ENCODE measurements at places on chromosomes 6 and 20.

DNA sequence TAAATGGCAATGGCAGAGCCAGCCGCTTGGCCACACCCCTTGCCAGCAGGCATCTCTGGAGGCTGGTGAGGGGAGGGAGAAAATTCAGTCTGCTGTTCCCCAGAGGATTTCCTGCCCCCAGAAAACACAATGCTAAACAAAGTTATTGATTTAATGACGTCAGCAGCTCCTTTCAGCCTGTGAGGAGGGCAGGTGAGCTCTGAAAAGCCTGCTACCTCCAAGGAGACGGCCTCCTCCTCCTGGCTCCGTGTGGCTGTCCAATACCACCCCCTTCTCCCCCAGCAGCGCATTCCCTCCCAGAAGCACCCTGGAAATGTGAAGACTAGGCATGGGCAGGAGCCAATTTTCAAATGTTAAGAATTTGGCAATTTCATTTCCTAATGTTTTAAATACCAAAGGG, 393.1 kb downstream of the ZFAND3 start:
- no peak for DNase-seq

DNA sequence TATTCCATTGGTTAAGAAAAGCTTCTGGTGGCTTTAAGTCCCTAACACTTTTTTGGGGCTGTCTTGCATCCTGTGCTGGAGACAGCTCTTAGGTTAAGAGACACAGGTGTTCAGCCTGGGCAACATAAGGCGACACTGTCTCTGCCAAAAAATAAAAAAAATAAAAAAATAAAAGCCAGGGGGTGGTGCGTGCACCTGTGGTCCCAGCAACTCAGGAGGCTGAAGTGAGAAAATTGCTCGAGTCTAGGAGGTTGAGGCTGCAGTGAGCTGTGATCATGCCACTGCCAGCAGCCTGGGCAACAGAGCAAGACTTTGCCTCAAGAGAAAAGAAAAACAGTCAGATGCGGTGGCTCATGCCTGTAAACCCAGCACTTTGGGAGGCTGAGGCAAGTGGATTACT, 55.6 kb upstream of the ZMYND8 start:
- no peak for DNase-seq

- DNase-seq = no peak
These were observed 34.6 kb upstream of the PXDC1 start for GRCh38 chr6:3786141-3786540.

DNA sequence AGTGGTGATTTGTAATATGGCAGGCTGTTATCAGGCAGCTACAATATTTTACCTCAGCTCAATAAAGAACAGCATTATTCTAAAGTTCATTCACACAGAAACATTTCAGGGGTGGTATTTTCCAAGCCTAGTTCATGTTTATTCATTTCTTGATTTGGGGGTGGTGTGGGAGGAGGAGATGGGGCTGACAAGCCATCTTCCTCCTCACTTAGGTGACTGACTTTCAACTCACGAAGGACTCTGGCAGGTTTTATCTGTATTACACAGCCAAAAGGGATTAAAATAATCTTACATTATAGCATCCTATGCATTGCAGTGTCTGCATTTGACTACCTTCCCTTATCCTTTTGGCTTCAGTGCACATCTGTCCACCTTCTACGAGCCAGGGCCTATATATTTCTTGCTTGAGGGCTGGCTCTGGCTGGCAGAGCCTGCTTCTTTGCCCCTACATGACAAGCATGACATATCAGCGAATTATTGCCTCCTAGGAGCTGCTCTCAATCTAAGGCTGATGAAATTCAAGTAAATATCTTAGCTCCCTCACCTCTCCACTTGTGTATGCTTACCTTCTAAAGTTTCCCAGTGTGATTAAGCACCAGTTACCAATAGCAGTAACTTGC, 20.0 kb downstream of the KHDRBS2 start:
- DNase-seq = no peak

DNA sequence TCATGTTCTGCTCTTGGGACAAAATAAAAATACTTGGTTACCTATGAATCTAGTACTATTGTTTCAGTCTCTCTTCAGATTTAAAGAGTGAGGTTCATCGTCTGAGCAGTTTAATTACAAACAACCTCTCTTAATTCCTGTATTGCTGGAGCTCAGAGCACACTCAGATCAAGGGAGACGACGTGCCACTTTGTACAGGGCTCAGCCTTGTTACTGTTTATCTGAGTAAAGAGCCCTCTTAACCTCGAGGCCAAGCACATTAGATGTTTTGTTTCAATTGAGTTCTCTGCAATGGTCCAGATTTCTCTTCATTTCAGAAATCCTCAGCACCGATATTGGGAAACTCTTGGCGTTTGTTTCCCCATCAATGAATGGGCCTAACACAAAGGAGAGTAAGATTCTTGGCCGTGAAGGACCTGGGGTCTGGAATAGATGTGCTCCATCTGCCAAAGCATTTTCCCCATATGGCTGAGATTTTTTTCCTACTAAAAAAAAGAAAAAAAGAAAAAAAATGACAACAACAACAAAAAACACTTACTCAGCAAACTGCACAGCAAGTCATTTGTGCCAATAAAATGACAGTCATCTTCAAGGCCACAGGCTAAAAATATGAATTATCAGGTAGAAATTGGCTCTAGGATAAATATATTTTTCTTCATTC, 82.6 kb upstream of the CCN6 start:
- no peak for DNase-seq

- DNase-seq = no peak
These were observed 493.3 kb upstream of the MARCKS start for GRCh38 chr6:113363866-113364265.

DNA sequence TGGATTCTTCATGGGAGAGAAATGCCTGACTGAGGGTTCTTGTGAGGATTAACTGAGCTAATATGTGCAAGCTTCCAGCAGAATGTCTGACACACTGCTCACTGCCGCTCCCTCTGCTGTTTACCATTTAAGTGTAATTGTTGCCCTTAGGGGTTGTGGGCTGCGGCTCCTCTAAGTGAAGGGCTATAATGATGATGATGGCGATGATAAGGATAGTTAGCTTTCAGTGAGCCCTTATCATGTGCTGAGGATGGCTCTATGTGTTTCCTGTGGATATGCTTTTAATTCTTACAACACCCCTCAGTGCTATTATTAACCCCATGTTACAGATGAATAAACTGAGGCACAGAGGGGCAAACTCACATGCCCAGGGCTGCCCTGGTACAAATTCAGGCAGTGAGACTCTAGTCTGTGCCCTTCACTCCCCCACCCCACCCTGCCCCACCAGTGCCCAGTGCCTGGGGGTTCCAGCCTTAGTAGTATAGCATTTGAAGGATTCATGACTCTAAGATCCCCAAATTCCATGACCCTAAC, 33.4 kb downstream of the TGM2 start:
- DNase-seq = no peak

DNA sequence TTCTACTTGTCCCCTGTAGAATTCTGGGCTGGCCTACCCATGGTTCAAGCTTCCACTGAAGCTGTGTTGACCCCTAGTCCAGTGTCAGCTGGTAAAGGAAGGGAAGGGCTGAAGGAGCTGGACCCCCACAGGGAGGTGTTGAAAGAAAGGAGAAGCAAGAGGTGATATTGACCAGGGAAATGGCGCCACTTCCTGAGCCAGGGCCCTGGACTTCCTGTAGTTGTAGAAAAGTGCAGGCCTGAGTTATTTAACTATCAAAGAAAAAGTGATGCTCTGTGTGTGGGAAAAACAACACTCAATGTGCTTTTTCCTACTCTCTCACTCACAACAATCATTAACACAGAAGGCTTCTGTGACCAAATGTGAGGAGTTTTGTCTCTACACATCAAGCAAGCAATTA, 60.0 kb upstream of the IER3 start:
- no peak for DNase-seq

DNA sequence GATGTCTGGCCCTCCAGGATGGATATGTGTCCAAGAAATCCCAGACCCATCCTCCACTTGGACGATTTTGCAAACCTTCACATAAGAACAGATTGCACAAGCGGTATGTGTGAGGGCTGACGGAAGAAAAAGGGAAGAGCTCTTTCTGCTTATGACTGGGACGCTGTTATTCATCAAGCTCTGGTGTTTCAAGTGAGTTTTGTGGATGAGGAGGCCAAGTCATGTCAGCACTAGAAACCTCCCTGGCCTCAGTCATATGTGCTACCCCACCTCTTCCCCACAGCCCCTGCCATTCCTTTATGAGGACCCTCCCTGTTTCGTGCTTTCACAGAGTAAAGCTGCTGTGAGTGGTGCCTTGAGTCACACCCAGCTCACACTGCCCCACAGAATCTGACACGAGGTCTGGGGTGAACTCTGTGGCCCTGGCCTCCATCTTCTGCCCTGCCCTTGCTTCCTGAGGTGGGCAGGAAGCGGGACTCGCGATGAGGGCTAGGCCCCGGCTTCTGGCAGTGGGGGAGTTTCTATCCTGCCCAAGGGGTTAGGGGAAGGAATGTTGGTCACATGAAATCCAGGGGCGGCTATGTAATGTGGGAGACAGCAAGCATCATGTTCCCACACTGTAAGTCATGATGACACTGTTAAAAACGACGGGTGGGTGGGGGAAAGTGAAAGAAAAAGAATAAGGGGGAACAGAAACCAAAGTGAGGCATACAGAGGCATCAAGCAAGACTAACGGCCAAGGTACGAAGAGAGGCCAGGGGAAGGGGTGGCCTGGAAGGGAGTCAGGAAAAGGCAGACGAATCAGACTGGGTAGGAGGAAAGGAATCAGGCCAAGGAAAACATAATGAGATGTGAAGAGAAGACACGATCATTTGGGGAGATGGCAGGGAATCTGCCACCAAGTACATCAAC, 78.1 kb downstream of the PRDM1 start:
- DNase-seq = no peak

GRCh38 chr6:134739299-134740026, 210.4 kb downstream of the ALDH8A1 start:
- no peak for DNase-seq

GRCh38 chr6:122903266-122903915, 92.6 kb upstream of the CLVS2 start:
- DNase-seq = peak; percentile 15

DNA sequence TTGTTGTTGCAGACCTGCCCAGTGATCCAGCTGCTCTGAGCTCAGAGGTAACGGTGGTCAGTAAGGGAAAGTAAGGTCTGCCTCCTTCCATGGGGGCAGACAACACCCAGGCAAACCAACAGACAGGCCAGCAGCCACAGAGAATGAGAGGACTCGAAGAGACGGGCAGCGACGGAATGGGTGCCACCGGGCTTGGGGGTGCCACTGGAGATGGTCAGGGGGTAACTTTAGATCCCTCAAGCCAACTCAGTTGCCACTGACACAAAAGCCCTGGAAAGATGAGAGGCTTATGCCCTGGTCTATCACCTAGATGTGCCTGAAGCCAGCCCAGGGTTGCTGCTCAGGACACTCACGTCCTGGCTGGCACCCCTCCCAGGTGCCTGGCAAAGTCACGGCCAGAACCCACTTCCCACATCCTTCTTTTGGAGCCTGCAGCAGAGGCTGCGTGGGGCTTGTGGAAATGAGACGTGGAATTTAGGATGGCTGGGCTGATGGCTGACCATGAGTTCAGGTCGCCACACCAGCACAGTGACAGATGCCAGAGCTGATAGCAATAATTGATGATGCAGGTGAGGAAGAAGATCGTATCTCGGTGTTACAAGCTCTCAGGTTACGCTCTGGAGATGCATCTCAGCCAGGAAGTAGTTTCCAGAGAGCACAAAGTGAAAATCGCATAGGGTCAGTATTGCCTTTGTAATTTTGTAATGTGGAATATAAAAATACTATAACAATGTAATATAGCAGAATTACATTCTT, 209.1 kb downstream of the SYNDIG1 start:
- peak; percentile 2 for DNase-seq

DNA sequence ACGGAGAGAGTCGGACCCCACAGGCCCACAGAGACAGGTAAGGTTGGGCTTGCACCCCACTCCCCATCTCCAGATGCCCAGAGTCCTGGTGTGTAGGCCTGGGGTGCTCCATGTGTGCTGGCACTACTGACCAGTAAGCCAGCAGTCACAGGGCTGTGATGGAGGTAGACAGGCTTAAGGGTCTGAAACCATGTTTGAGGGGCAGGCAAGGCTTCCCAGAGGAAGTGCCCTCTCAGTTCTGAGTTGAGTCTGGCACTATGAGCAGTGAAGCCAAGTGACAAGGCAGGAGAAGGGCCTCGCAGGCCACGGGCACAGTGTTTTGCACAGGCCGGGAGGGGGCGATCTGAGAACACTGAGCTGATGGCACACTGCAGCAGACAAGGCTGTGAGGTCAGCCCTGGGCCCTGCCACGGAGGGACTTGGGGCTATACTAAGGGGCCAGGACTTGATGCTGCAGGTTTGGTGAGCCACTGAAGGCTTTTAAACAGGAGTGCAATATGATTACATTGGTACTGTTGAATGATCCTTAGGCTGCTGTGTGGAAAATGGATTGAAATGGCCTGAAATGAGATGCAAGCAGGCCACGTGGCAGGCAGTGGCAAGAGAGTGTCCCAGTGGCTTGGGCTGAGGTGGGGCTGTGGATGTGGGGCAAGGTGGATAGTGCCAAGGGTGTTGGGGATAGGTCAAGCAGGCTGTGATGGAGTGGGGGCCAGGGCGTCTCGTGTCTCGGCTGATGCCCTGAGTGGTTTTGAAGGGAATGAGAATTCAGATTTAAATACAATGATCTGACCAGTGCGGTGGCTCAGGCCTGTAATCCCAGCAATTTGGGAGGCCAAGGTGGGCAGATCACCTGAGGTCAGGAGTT, 20.3 kb downstream of the TTBK1 start:
- no peak for DNase-seq

DNA sequence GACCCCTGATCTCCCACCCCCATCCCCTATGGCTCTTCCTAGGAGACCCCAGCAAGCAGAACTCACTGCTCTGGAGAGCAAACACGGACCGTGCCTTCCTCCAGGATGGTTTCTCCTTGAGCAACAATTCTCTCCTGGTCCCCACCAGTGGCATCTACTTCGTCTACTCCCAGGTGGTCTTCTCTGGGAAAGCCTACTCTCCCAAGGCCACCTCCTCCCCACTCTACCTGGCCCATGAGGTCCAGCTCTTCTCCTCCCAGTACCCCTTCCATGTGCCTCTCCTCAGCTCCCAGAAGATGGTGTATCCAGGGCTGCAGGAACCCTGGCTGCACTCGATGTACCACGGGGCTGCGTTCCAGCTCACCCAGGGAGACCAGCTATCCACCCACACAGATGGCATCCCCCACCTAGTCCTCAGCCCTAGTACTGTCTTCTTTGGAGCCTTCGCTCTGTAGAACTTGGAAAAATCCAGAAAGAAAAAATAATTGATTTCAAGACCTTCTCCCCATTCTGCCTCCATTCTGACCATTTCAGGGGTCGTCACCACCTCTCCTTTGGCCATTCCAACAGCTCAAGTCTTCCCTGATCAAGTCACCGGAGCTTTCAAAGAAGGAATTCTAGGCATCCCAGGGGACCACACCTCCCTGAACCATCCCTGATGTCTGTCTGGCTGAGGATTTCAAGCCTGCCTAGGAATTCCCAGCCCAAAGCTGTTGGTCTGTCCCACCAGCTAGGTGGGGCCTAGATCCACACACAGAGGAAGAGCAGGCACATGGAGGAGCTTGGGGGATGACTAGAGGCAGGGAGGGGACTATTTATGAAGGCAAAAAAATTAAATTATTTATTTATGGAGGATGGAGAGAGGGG, 1.4 kb downstream of the LTA start:
- DNase-seq = no peak

- no peak for DNase-seq
These were observed 49.6 kb upstream of the HLA-A start for GRCh38 chr6:29892696-29893095.

Measured in dorsolateral prefrontal cortex (tissue), 122 donors.